ENCODE measurements at places on chromosomes 6 and 20.

DNA sequence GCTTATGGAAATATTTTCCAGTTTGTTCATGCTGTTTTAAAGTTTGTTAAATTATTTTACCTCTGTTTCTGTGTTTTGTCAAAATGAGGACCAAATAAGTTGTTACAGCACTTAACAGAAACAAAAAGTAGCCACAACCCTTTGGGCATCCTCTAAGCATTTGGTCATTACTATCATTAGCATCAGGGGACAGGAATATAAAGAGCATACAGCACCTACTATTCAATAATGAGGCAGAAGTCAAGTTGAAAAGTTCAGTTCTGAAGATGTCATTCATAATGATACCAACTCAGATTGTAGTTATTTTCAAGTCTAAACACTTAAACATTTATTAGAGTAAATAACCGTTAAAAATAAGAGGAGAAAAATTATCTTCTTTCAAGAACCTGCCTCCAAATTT is 862.3 kb upstream of the FLRT3 start:
- DNase-seq = no peak

DNA sequence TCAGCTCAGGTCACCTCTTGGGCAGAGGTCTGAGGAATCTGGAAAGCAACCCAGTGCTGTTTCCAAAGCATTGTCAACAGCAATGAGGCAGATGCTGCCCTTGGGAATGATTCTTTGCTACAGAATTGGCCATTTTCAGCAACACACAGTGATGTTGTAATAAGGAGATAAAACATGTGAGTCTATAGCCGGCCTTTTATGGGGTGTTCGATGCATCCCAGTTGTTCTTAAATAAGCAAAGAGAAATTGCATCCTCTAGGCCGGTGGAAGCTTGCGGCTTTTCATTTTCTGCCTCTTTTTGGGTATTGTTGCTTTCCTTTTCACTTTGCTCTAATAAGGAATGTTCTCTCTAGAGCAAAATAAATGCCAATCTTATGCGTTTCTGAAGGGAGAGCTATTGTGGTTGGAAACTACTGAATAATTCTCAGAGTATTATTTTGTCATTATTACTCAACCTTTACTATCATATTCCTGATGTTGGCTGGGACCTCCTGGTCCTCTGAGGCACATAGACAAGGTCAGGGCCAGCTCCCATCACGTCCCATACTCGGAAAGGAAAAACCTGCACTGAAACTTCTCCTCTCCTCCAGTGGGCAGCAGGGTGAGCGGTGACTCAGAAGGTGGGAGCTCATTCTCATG is 214.2 kb downstream of the CDH26 start:
- no peak for DNase-seq

DNA sequence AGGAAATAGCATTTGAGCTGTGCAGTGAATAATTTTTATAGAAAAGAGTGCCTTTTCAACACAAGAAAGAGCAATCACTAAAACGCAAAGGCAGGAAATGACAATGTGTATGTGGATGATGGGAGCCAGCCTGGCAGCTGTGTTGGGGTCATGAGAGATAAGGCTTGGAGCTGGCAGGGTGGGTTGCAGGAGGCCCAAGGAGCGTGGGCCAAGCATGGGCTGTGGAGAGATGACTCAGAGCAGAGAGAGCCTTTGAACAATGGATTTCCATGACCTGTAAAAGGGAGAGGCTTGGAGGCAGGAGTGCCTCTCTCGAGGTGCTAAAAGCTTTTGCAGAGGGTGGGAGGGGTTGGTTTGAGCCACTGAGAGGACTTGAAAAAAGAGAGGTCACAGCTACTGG is 6.6 kb upstream of the TBC1D7 start:
- no peak for DNase-seq

DNA sequence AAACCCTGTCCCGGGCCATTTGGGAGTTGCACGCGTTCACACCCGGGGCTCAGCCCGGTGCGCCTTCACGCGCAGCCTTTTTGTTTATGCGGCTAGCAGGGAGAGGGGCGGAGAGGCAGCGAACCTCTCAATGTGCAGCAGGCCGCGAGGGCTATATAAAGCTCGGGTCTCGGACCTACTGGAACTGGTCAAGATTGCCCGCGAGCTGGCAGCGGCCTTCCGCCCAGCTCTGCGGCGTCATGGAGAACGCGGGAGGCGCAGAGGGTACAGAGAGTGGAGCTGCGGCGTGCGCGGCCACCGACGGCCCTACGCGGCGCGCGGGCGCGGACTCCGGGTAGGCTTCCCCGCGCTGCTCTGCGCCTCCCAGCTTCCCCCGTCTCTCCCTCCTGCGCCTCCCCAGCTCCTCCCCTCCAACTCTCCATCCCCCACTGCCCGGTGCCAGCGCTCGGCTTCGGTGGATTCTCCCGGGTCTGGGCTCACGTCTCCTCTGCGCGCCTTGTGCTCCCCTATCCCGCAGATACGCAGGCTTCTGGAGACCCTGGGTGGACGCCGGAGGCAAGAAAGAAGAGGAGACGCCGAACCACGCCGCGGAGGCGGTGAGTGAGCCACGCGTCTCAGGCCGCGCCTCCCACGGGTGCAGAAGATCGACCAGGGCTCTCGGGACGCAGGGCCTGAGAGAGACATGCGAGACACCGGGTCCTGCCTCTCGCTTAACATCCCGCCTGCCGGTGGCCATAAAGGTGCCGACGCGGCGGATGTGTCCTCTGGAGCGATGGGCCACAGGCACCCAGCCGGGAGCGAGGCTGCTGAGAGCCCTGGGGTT is at the start of gene RIPPLY2:
Gene RIPPLY2, plus strand, starts transcription at position 183 of the 823 bp plus-strand sequence. Its CDS starts 57 bp downstream, at position 240.
- peak; percentile 59 for DNase-seq

DNA sequence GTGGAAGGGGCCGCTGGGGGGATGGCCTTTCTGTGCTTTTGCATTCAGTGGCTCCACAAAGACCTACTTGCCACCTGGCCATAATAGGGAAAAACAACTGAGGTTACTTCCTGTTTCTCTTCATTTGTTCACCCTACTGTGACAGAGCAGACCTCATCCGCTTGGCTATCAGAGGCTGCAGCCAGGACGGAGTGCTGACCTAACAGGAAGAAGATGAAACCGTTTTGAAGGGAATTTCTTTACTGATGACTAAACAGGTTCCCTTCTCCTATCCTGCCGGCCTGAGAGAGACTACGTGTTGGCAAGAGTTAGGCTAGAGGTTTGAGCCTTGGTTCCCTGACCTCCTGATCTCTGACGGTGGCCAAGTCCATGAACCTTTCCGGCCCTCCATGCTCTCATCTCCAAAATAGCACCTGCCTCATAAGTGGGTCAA is 21.3 kb downstream of the PRR18 start:
- DNase-seq = no peak

GRCh38 chr6:84582997-84583396 is 181.4 kb downstream of the TBX18 start:
- no peak for DNase-seq

DNA sequence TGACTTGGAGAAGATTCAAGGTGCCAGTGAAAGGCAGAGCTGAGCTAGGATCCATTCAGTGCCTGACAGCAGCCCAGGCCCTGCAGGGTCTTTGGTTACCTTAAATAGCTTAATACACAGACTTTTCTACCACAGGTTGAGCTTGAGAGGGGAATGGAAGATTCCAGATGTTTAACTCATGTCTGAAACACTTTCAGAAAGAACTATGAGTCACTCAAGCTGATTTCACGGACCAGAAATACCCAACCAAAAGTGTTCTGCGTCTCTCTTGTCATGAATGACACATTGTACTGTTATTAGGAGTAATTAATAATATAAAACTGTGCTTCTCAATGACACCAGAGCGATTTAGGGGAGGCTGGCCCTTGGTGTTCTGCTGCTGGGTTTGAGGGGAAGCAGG is 6.4 kb upstream of the PMEPA1 start:
- no peak for DNase-seq
